Caki2 (cell line): ENCODE measurements at places on chromosomes 11 and 22. TPM values are rescaled to one million over a fixed set of nuclear protein-coding genes. Genes with fewer than 3 reads are reported as not detected.

ANGPTL5 gene
- not detected in 2 replicates for total RNA-seq

GRCh38 chr11:33262011-33262645 lies 4.9 kb downstream of the HIPK3 start:
- DNase-seq: no peak

- DNase-seq: no peak
Measured at GRCh38 chr11:116700586-116701220, 72.1 kb downstream of the BUD13 start.

GRCh38 chr11:77217156-77217555 lies 84.3 kb downstream of the GDPD4 start:
- DNase-seq: no peak

- no peak for DNase-seq
Measured at GRCh38 chr22:28444659-28445058, 235.0 kb downstream of the TTC28 start.

DNA sequence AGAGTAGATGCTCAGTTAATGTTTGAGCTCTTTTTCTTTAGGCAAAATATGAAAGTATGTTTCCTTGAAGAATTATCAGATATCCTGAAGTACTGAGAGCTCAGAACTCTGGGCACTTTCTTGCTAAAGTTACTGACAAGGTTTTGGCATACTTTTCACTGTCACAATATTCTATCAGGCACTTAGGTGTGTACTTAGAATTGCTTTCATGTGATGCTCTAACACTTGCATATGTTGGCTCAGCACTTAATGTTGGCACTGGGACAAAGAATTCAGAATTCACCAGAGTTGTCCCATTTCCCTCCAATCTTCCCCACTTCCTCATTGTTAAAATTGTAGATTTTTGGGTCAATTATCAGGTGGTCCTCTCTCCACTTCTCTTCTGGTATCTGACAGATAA lies 5.0 kb downstream of the MMP20 start:
- no peak for DNase-seq

- DNase-seq: no peak
Measured at GRCh38 chr22:26436903-26437515, 7.9 kb downstream of the ASPHD2 start.
